Sciatic nerve (tissue), 2 donors: ENCODE measurements at places on chromosomes 6 and 20. TPM values are rescaled to one million over a fixed set of nuclear protein-coding genes. Genes with fewer than 3 reads are reported as not detected.

The SLC17A2 gene
- total RNA-seq, result not detected

The ATXN1 gene
- 70.0 TPM for total RNA-seq

The COX7A2 gene
- total RNA-seq, result 223 TPM

The RSPH3 gene
- 11.1 TPM for total RNA-seq

The SLC26A8 gene
- total RNA-seq, result 1.5 TPM

DNA sequence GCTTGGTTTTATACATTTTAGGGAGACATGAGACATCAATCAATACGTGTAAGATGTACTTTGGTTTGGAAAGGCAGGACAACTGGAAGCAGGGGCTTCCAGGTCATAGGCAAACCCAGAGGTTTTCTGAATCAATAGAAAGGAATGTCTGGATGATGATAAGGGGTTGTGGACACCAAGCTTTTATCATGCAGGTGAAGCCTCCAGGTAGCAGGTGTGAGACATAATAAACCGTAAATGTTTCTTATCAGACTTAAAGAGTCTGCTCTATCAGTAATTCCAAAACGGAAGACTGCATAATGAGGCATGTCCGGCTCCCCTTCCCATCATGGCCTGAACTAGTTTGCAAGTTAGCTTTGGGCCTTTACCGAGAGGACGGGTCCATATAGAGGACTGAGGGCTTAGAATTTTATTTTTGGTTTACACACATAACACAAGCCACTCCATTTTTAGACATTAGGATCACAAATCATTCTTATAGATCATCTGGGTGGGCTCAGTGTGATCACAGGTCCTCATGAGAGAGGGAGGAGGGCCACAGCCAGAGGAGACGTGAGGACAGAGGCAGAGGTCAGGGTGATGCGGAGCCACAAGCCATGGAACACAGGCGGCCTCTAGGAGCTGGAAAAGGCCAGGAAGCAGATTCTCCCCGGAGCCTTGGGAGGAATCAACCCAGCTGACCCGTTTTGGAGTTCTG is 10.7 kb upstream of the SERPINB9 start:
- DNase-seq, result no peak

- DNase-seq, result no peak
Observed at GRCh38 chr20:62209850-62210495, 10.1 kb downstream of the HRH3 start.

- DNase-seq, result no peak
Observed at GRCh38 chr6:93784794-93785693, 365.7 kb upstream of the EPHA7 start.

GRCh38 chr6:82088978-82089771 is 158.4 kb downstream of the IBTK start:
- DNase-seq, result no peak

DNA sequence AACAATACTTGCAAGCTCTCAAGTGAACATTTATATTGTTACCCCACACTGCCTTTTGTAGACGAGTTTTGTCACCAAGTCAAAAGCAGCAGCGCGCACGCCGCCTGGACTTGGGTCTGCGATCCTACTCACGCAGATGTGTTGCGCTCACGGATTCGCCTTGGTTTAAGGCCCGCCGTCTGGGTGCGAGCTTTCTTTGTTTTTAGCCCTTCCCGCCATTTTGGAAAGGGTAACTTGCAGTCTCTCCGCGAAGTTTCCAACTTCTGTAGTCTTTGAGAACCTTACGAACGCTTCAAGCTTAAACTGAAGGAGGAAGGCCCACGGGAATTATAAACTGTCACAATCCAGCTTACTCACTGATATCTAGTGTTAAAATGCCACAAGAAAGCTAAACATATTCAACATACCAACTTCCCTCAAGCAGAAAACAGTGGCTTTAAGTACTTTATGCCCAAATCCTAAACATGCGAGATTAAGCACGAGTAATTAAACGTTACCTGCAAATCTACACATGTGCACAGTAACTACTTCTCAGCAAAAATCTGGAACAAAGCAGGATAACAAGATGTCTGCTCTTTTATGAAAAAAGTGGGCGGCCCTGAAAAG is 80.4 kb upstream of the BTN3A2 start:
- DNase-seq, result peak; percentile 77

GRCh38 chr6:5529733-5530132 is 268.4 kb downstream of the FARS2 start:
- no peak for DNase-seq

DNA sequence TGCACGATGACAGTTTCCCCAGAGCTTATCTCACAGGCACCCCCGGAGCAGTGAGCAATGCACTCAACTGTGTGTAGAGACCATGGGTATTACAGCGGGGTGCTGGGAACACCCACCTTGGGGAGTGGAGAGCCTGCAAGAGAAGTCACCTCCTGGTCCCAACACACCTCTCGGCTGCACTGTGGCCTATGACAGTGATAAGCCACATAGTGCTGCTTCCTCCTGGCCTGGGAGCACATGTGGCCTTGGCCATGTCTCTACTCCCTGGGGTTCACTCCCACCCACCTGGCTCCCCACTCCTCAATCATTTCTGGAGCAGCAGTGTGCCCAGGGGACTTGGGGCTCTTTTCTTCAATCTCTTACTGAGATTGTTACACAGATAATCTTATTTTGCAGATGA is 77.0 kb downstream of the SLC24A3 start:
- no peak for DNase-seq

DNA sequence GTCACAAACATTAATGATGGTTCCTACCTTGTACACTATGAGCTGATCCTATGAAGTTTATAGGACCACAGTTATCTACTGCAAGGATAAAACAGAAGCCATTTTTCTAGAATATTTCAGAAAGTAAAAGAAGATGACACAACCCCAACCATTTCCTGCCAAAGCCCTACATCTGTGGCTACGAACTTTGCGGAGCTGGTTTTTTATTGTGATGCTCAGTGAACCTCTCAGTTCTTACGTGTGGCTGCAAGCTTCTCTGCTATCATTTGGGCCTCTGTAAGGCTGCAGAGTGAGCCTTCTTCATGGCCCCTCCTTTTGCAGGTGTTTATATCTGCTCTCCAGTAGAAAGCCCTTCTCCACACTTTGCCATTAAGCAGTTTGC is 17.8 kb upstream of the TAGAP start:
- DNase-seq, result no peak

GRCh38 chr6:167533851-167534250 is 209.0 kb downstream of the TTLL2 start:
- no peak for DNase-seq

DNA sequence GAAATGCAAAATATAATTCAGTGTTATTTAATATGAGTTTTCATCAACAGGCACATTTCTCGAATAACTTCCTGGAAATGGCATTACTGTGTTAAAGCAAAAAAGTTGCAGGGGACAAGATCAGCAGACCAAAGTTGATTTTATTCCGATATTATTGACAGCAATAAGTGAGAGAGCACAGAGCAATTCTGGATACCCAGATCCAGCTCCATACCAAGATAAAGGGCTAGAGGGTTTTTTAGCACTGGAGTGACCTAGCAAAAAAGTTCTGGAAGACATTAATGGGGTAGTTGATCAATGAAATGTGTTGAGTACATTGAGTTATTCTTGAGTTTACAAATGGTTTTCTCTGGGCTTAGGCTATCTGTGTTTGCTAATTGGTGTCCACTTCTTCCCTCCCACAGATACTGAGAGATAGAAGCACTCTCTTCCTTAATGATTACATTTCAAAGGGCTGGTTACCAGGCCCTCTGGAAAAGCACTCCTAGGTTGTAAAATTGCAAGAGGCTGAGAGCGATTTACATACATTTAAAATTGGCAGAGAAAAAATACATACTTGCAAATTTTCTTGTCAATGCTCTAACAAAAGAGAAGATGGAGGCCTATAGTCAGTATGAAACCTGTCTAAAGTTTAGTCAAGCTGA is 47.0 kb upstream of the MANEA start:
- DNase-seq, result no peak

GRCh38 chr20:47137231-47137870 is 219.1 kb downstream of the ZMYND8 start:
- DNase-seq, result peak; percentile 28

GRCh38 chr6:36079601-36080000 is 50.7 kb upstream of the MAPK13 start:
- no peak for DNase-seq

- no peak for DNase-seq
Observed at GRCh38 chr6:20644667-20645370, 110.6 kb downstream of the CDKAL1 start.
